IPS-NIHi11 (cell line): ENCODE measurements at places on chromosomes 5 and 9.

GRCh38 chr9:107933516-107933915 lies 443.9 kb upstream of the KLF4 start:
- DNase-seq = no peak

GRCh38 chr5:142439207-142439860 lies 114.5 kb upstream of the SPRY4 start:
- DNase-seq = no peak

DNA sequence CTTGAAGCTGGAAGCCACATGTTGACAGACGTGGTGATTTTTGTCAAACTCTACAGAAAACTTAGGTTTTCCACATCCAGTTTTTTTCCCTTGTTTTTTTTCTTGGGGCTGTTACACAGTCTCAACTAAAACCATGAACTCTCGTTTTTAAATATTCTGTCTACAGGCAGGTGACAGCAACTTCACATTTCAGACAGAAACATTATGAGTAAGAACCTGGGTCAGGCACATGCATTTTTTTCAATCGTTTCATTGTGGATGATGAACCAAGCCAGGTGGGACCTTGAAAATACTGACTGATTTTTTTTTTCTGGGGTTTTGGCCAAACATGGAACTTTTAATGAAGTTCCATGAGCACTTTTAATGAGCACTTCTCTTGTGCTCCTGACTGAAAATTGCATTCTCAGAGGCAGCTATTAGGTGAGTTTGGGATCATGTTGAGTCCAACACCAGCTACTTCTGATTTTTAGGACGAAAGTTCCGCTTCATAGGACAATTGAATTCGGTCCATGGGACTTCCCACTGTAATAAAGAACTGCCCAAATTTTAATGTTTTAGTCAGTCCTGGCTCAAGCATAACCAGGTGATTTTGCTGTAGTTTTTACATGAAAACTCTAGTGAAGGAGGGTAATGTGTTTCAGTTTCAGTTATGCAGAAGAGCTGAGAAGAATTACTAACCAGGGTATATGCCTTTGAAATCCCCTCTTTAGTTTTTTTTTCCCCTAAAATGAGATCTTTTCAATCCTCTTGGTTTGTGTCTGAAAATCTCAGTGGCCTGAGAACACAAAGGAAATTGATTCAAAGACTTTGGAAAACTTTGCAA lies 93.2 kb upstream of the ADAMTS16 start:
- no peak for DNase-seq

- no peak for DNase-seq
Measured at GRCh38 chr5:96503501-96504236, 70.6 kb upstream of the PCSK1 start.

- no peak for DNase-seq
Measured at GRCh38 chr5:65103756-65104440, 335.2 kb downstream of the CWC27 start.

DNA sequence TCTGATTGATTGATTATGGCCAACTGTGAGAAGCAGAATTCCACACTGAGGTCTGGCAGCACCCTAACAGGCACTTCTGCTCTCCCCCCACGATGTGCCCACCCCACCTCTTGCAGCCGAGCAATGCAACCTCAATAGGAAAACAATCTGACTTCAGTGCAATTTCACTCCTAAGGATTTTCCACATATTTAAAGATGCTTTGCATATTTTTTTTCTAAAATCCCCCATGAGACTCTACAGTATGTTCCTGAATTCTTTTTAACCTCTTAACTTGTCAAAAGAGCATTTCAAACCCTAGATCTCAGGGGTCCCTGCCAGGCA lies 243.1 kb downstream of the AUH start:
- DNase-seq = no peak

- peak; percentile 93 for DNase-seq
Measured at GRCh38 chr9:137021979-137022661, 5.9 kb downstream of the ABCA2 start.

DNA sequence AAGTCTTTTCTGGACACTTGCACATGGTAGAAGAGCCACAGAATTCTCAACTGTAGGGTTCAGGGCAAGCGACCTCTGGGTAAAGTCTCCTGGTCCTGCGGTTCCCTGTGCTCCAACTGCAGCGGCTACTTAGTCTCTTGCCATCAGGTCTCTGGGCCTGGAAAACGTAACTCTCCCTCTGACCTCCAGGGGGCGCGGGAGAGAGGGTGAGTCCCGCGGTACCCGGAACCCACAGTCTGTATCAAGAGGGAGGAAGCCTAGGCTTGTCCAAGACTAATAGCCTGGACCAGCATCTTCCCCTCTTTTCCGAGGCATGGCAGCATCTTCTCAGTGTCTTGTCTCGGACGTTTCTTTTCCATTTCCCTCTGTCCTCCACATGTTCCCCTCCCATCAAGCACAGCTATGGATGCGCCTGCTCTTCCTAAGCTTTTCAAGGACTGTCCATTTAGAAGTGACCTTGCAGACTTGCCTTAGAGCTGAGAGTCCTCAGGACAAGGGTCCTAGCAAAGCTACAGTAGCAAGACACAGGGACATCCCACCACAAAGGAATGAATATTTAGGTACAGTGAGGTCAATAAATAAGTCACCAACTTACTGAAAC lies 59.3 kb downstream of the FSTL4 start:
- DNase-seq = peak; percentile 89

DNA sequence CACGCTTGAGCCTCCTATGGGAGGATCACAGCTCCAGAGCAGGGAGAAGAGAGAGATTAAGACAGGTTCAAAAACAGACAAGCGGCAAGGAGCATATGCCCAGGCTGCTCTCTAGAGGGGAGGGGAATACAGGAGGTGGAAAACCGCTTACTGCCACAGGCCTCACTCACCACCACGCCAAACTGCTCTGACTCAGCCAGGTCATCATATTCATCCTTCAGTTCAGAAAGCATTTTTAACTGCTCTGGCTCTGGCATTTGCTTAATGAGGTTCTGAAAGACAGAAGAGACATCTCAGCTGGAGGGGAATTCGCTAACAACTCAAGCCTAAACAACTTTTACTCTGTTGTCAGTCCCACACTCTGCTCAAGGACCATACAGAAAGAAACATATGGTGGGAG lies 40.1 kb downstream of the PCDHGC5 start:
- no peak for DNase-seq

DNA sequence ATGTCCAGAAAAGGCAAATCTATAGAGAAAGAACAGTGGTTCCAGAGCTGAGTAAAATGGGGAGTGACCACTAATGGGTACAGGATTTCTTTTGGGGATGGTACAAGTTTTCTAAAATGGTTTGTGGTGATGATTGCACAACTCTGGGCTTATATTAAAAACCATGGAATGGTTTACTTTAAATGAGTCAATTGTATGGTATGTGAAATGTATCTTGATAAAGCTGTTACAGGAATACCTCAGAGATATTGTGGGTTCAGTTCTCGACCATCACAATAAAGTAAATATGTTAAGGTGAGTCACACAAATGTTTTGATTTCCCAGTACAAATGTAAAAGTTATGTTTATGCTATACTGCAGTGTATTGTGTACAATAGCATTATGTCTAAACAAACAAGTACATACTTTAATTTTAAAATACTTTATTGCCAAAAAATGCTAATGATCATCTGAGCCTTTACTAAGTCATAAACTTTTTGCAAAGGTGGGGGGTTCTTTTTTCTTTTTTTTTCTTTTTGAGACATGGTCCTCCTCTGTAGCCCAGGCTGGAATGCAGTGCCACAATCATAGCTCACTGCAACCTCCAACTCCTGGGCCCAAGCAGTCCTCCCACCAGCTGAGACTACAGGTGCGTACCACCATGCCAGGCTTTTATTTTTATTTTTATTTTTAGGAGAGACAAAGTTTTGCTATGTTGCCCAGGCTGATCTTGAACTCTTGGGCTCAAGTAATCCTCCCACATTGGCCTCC lies 65.9 kb downstream of the SHOC1 start:
- DNase-seq = no peak

DNA sequence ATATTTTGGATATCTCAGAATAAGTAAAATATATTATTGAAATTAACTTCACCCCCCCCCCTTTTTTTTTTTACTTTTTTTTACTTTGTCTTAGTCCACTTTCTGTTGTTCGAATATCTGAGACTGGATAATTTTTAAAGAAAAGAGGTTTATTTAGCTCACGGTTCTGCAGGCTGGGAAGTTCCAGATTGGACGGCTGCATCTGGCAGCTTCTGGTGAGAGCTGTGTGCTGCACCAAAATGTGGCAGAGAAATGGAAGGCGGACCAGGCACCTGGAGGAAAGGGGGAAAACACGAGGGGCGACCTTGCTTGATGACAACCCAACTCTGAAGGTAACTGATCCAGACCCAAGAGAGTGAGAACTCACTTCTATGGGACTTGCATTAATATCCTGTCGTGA lies 5.6 kb upstream of the GMCL2 start:
- DNase-seq = no peak

GRCh38 chr5:146618434-146618833 lies 102.4 kb upstream of the GPR151 start:
- DNase-seq = no peak

DNA sequence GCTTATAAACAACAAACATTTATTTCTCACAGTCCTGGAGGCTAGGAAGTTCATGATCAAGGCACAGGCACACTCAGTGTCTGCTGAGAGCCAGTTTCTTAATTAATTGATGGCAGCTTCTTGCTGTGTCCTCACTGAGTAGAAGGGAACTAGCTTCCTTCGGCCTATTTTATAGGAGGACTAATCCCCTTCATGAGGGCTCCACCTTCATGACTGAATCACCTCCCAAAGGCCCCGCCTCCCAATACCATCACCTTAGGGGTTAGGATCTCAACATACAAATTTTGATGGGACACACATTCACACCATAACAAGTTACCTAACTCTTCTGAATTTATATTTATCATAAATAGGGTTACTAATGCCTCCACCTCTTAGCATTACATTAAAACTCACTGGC lies 129.8 kb downstream of the GNAQ start:
- no peak for DNase-seq

- no peak for DNase-seq
Measured at GRCh38 chr9:38440516-38440915, 16.3 kb upstream of the IGFBPL1 start.

- peak; percentile 79 for DNase-seq
Measured at GRCh38 chr5:179668391-179668790, 12.4 kb downstream of the CBY3 start.

GRCh38 chr9:81598811-81599210 lies 90.5 kb downstream of the TLE1 start:
- no peak for DNase-seq

DNA sequence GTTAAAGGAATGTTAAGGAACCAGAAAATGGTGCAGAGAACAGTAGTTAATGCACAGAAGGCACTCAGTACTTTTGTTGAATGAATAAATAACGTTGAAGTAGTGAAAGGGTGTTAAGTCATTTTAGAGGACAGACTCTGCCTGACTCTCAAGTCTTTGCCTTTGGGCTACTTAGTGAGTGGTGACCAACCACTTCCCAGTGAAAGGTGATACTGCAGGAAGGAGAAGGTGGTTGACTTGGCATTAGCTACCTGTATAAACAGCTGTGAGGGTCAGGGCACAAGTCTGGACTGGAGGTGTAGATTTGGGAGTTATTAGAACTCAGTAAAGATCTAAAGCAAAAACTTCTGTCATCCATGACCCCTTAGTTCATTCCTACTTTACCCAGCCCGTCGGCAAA lies 4.9 kb upstream of the SHB start:
- no peak for DNase-seq

- no peak for DNase-seq
Measured at GRCh38 chr5:79301046-79301712, 65.2 kb downstream of the JMY start.

DNA sequence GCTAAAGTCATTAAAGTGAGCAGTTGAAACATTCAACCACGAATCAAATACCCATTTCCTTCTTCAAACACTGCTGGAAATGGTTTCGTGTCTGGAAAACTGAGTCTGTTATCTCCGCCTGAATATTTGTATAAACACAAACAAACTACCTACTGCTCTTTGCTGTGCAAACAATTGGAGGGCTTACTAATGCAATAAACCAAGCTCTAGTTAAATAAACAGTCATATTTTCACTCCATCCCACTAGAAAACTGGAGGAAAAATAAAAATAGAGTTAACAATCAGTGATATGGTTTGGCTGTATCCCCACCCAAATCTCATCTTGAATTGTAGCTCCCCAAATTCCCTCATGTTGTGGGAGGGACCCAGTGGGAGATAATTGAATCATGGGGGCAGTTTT lies 397.6 kb downstream of the RASEF start:
- no peak for DNase-seq

DNA sequence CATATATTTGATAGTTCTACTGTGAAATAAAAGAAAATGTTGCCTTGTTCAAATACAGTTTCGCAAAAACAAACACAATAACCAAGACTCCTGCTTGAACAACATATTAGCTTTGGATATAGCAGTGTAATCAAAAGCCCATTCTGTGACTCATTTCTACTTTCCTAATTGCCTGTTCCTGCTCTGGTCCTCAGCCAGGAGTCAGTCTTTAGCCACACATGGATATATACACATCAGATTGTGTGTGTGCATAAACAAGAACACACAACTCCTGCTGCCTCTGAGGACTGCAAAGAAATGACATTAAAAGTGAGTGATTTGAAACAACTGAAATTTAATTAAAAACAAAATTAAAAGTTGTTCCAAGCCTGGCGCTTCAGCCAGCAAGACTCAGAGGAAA lies 334.8 kb downstream of the TRIM32 start:
- no peak for DNase-seq

- no peak for DNase-seq
Measured at GRCh38 chr5:174383210-174384167, 338.0 kb downstream of the NSG2 start.

DNA sequence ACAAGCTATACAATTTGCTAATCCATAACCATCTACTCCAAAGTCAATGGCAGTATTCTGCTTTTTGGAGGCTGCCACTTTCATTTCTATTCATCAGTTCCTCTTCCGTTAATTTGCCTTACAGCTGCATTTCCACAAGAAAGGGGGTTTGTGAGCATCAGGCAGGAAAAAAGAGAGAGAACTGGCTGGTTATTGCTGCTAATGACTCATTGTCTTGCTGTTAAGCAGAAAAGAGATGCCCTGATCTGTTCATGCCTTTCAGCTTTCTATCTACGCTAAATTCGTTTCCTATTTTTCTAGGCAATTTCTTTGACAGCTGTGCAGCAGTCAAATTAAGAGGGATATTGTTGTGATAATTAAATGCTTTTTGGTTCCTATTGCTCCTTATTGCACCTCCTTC lies 65.9 kb upstream of the GNAQ start:
- no peak for DNase-seq

GRCh38 chr5:52443187-52443586 lies 344.5 kb upstream of the ITGA1 start:
- DNase-seq = no peak

GRCh38 chr9:126292736-126293521 lies 33.7 kb upstream of the MVB12B start:
- DNase-seq = no peak

- DNase-seq = no peak
Measured at GRCh38 chr5:160097991-160098390, 21.3 kb downstream of the PWWP2A start.

GRCh38 chr9:33236571-33236970 lies 3.4 kb upstream of the SPINK4 start:
- DNase-seq = no peak
